GM23338 (cell line): ENCODE measurements at places on chromosomes 16 and 17. TPM values are rescaled to one million over a fixed set of nuclear protein-coding genes. Genes with fewer than 3 reads are reported as not detected.
A peak's percentile ranks its signal among the peaks of the same experiment; 100 is the strongest.

CCL14 gene
- total RNA-seq: not detected in 2 replicates

- peak; percentile 45 for DNase-seq
- no peaks in the 10 kb centered on the region for H3K27me3 ChIP-seq
- no peak overlapping the region for H3K27ac ChIP-seq
- H3K4me3 ChIP-seq: no peak overlapping the region
These were observed 7.1 kb downstream of the CORO7 start for GRCh38 chr16:4409081-4409932.

- no peak overlapping the region for H3K27ac ChIP-seq
- H3K36me3 ChIP-seq: no peaks in the 10 kb centered on the region
- peaks cover 18% of the 10 kb centered on the region for H3K4me1 ChIP-seq
- no peak for DNase-seq
- H3K4me3 ChIP-seq: no peak overlapping the region
These were observed 2.9 kb downstream of the ACSF2 start for GRCh38 chr17:50428831-50429424.

DNA sequence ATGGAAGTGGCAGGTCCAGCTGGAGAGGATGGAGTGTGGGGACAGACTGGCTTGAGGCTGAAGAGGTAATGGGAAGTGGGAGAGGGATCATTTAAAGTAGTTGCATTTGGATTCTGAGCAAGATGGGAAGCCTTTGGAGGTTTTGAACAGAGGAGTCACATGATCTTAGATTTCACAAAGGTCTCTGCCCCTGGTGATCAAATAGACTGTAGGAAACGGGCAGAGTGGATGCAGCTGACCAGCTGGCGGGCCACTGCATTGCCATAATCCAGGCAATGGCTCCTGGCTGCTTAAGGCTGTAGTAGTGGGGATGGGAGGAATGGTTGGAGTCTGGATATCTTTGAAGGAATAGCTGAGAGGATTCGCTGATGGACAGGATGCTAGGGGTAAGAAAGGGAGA lies 81.5 kb downstream of the SLC6A2 start:
- no peaks in the 10 kb centered on the region for H3K4me1 ChIP-seq
- no peak overlapping the region for H3K4me3 ChIP-seq
- H3K36me3 ChIP-seq: no peaks in the 10 kb centered on the region
- no peak for DNase-seq
- no peaks in the 10 kb centered on the region for H3K27me3 ChIP-seq
- no peak overlapping the region for H3K27ac ChIP-seq

GRCh38 chr16:17265154-17265553 lies 205.6 kb downstream of the XYLT1 start:
- H3K4me1 ChIP-seq: no peaks in the 10 kb centered on the region; the same call in 1 of the 2 replicates
- no peak overlapping the region for H3K27ac ChIP-seq
- no peak for DNase-seq
- no peaks in the 10 kb centered on the region for H3K27me3 ChIP-seq
